NK-92 treated with Interleukin-12 subunit alpha and Interleukin-12 subunit beta, amount 100 ng/mL, for 24 hours (cell line): ENCODE measurements at places on chromosomes 4 and X.

DNA sequence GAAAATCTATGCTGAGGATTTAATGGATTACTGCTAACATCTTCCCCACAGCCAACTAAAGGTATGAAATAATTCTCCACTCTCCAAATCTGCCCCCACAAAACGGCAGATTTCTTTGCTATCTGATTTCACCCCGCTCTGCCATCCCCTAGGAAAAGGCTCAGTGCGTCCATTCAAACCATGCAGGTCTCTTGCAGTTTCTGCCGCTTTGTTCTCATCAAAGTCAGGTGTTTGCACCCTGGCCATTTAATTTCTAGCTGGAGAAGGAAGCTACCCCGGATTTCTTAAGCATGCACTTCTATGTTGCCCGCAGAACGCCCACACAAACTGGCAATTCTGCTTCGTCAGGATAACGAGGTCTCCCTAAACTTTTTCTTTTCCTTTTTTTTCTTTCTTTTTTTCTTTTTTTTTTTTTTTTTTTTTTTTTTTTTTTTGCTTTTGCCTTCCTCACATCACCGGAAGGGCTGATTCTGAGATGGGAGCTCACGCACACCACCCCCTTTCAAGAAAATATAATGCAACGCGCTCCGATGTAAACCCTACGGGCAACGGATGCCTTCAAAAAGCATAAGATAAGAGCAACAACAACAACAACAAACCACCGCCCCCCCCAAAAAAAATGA is 3.3 kb downstream of the NLGN4X start:
- DNase-seq, result no peak

DNA sequence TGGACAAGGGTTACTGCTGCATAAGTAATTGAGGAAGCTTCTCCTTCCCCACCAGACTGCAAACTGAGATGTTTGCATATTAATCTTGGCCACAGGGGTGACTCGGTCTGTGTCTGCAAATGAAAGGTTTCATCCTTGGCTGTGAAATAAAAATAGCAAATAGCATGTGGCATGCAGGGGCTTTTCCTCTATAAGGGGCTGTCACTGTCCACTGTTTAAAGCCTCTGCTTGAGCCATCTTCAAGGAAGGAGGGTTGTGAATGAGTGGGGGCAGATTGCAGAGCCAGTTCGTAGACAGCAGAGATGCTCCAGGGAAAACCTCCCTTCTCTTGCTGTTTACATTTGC is 33.3 kb downstream of the TMSB4X start:
- DNase-seq, result no peak

GRCh38 chr4:56182356-56182755 is 204.9 kb downstream of the AASDH start:
- DNase-seq, result no peak

- DNase-seq, result no peak
Measured at GRCh38 chr4:138406876-138407275, 164.7 kb upstream of the SLC7A11 start.

DNA sequence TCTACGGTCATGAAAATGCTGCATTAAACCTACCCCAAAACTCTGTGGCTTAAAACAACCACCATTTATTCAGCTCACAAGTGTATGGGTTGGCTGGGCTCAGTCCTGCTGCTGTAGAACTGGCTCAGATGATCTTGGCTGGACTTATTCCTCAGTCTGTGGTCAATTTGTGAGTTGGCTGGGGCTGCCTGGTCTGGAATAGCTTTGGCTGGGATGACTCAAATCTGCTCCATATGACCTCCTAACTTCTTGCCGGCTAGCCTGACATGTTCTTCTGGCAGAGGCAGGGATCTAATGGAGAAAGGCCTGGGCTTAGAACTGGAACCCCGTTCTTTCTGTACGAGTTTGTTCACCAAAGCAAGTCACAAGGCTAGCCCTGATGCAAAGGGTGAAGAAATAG is 71.7 kb downstream of the CFAP299 start:
- no peak for DNase-seq

DNA sequence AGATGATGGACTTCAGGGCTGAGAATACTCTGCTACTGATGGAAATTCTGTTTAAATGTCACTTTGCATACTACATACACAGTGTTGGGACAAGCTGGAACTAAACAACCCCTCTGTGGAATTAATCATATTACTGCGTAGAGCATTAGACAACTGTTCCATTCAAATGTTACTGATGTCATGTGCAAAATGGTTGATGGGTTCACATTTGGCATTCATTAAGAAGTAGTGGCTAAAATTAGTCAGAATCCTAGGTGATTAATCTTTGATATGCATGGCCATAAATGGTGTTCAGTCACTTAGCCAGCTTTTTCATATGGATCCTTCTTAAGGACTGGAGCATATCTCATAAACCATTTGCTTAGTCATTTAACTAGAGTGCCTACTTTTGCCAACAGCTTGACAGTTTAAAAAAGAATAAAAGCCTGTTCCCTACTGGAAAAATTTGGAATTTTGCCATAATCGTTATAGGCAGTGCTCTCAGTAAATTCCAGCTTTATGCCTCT is 105.2 kb downstream of the RNF150 start:
- no peak for DNase-seq

GRCh38 chr4:171847751-171848150 is 34.5 kb downstream of the GALNTL6 start:
- no peak for DNase-seq

- DNase-seq, result no peak
Measured at GRCh38 chr4:27701606-27702005, 841.0 kb downstream of the STIM2 start.

DNA sequence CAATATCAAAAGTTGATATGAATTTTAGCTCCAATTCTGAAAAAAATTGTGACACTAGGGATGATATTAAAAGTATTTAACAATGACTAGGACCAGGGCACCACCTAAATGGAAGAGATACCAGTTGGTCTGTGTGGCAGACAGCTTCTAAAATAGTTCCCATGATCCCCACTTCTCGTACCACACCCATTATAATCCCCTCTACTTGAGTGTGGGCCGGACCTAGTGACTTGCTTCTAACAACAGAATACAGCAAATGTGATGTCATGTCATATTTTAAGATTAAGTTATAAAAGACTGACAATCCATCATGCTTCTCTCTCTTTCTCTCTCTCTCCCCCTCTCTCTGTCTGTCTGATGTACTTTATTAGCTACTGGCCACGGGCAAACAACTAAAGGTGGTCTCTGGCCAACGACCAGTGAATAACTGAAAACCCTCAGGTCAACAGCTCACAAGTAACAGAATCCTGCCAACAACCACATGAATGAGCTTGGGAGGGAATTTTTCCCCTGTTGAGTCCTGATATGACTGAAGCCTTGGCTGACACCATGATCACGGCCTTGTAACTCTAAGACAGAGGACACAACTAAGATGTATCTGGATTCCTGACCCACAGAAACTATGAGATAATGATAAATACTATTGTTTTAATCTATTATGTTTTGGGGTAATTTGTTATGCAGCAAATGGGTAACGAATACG is 34.4 kb downstream of the FAM13A start:
- DNase-seq, result no peak

- DNase-seq, result no peak
Measured at GRCh38 chr4:40916880-40917279, 167.1 kb downstream of the NSUN7 start.

DNA sequence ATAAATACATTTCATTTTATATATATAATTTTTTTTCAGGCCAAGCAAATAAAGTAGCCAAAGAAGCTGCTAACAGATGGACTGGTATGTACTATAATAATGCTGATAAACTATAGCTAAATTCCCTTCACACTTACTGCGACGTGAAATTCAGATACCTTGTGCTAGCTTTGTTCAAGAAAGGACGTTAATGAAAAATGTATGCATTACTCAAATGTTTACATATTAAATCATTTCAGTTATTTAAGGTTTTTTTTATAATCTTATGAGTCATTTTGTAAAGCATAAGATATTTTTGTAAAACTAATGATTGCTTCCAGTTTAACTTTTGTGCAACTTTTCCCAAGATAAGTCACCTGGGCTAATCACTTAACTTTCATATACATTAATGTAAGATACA is 57.2 kb upstream of the TMEM131L start:
- no peak for DNase-seq

DNA sequence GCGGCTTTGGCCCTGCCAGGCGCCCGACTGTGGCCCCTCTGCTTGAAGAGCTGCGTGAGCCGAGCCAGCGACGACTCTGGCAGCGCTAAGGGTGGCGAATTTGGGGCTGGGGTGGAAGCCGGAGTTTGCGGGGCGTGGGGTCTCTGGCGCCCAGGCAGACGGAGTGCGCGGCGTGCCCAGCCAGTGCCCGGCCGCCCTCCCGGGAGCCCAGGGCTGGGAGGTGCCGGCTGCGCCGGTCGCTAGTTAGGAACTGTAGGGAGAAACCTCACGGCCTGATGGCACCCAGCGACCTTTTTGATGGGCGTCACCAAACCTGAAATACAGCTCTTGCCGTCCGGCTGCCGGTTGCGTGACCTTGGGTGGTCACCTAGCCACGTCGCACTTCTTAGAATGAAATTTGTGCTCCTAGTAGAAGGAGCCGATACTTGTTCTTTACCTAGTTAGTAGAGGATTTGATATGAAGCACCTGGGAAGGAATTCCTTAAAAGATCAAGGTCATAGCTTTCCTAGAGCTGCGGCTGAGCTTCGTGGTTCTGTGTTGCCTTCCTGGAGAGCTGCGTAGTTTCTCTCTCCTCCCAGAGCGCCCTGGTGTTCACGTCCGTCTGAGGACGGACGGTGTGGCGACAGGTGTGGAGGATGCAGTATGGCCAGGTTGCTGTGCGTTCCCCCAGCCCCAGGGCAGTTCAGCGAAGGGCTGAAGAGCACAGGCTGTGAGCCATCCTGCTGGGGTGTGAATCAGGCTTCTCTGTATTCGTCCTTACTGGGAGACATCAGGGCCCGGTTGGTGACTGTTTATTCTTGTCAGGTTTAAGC is 680 bp downstream of the MAEA start:
- no peak for DNase-seq

- DNase-seq, result no peak
Measured at GRCh38 chr4:39574946-39575345, 47.7 kb upstream of the UGDH start.

GRCh38 chr4:186695392-186695791 is 28.3 kb downstream of the FAT1 start:
- DNase-seq, result no peak

DNA sequence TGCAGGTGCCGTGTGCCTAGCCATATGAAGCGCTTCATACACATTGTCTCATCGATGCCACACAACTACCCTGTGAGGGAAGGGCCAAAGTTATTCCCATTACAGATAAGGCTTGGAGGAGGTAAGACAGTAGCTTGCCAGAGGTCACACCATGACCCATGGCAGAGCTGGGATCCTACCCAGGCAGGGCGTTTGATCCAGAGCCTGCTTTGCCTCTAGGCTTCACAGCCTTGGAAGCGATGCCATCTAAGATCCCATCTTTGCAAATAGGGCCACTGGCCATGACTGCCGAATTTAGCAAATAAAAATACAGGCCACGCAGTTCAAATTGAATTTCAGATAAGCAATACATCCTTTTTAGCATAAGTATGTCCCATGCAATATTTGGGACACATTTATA is 358.2 kb downstream of the BCOR start:
- no peak for DNase-seq

DNA sequence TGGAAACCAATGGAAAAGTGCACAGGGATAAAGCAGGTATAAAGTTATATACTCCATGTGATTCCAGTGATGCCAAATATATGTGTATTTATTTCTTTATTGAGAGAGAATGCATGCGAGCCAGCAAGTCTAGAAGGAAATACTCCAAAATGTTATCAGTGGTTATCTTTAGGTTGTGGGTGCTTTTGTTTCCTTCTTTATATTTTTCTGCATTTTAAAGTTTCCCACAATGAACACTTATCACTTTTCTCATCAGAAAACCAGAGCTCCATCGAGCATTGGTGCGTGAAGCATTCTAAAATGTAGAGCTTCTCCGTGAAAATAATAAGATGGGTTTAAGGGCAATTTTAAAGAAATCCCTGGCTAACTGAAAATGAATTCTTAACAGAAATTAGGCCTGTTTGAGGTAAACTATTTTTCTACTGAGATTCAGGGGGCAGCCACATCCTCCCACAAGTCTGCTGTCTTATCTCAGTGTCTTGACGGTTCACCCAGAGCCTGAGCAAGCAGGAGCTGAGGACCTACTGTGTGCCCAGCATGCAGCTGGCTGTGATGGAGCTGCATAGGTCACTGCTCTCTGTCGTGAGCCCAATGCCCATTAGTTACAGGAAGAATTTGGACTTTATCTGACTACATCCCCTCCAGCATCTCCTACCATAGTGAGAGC is 18.7 kb upstream of the CD40LG start:
- DNase-seq, result no peak

DNA sequence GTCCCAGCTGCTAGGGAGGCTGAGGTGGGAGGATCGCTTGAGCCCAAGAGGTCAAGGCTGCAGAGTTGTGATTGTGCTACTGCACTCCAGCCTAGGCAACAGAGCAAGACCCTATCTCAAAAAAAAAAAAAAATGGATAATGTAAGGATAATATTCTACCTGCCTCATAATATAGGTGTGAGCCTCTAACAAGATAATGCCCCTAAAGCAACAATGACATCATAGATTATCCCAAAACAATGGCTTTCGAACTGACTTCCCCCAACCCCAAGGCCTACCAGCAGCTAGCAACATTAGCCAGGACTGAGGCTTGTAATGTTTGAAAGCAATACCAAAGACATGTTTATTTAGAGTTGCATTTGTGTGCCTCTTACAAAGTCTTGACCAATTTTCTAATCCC is 33.9 kb upstream of the ATP6AP2 start:
- no peak for DNase-seq

DNA sequence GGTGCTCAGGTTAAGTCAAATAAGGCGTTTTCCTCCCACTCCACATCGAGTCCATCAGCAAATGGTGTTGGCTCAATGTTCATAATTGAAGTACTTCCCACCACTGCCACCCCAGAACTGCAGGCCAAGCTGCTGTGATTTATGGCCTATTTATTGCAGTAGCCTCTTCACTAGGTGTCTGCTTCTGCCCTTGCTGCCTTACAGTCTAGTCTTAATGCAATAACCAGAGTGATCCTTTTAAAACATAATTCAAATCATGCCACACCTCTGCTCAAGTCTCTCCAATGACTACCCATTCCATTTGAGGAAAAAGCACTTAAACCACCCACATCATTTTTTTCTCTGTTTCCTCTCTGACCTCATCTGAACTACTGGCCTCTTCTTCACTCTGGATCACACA is 220.3 kb downstream of the KCNIP4 start:
- DNase-seq, result no peak

DNA sequence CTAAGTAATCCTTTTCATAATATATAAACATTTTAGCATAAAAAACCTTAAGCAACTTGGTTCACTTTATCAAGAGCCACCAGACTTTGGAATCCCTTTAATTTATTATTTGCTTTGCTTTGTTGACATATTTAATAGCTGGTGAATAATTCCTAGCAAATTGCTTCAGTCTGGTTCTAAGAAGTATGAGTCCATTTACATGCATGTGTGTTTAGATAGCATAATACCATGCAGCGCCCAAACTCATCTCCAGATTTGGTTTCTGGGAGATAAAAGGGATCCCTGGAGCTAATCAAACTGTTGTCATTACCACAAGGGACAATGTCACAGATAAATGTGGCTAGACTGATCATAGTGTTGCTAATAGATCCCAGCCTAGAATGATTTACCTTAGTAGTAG is 111.8 kb downstream of the TMEM144 start:
- no peak for DNase-seq

- no peak for DNase-seq
Measured at GRCh38 chr4:39655211-39655610, 16.5 kb upstream of the SMIM14 start.
